ENCODE measurements at places on chromosomes 7 and 10.
A peak's percentile ranks its signal among the peaks of the same experiment; 100 is the strongest.

DNA sequence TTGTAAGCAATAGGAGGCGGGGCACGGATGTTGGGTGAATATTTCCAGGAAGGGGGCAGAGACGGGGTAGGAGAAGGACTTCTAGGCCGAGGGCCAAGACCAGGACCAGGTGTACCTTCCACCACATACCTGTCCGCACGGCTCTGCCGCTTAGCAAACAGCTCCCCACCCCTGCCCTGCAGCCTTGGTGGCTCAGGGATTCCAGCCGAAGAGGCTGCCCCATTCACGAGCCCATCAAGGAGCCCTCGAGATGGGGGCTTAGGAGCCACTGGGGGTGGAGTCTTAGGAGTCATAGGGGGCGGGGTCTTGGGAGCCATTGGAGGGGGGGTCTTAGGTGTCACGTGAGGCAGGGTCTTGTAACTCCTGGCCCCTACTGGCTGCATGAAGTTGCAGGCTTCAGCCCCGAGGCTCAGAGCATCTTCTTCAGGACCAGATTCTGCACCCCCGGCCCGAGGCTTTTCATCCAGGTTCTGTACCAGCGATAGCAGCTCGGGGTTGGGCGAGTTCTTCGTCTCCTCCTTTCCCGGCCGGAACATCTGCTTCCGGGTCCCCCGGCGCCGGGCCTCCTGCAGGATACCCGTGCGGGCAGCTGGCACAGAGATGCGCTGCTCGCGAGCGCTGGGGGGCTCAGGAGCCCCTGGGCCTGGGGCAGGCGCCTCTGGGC lies 6.1 kb upstream of the MYOZ1 start:
- no peak for DNase-seq

DNA sequence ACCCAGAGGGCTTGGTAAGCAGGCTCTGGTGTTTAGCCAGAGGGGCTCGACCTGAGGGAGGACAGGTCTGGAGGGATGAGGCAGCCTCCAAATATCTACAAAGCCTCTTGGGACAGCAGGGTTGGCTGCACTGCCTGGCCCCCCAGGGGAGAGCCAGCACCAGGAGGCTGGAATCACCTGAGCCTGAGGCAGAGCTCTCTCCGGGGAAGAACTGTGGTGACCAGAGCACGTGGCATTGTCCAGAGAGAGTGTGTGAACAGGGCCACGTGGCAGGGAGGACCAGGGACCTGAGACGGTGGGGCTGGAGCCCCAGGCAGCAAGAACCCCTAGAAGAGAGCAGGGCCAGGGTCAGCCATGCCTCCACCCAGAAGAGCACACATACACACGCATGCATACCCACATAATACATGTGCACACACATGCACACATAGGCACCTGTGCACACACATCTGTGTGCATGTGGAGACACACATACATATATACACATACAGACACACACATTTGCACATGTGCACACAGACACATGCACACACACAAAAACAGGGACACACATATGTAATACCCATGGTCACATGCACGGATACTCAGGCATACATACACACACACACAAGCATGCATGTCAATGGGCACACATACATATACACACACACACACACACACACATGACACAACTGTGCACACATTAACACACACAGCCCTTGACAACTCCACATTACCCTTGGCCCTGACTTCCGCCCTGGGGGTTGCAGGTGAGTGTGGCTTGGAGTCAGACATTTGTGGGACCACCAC lies 94.9 kb downstream of the MYL10 start:
- DNase-seq = no peak

- no peak for DNase-seq
Observed at GRCh38 chr10:124495162-124495561, 33.5 kb downstream of the LHPP start.

GRCh38 chr7:16409777-16410176 lies 11.6 kb downstream of the CRPPA start:
- no peak for DNase-seq

GRCh38 chr7:5132539-5132938 lies 57.5 kb upstream of the WIPI2 start:
- DNase-seq = no peak

DNA sequence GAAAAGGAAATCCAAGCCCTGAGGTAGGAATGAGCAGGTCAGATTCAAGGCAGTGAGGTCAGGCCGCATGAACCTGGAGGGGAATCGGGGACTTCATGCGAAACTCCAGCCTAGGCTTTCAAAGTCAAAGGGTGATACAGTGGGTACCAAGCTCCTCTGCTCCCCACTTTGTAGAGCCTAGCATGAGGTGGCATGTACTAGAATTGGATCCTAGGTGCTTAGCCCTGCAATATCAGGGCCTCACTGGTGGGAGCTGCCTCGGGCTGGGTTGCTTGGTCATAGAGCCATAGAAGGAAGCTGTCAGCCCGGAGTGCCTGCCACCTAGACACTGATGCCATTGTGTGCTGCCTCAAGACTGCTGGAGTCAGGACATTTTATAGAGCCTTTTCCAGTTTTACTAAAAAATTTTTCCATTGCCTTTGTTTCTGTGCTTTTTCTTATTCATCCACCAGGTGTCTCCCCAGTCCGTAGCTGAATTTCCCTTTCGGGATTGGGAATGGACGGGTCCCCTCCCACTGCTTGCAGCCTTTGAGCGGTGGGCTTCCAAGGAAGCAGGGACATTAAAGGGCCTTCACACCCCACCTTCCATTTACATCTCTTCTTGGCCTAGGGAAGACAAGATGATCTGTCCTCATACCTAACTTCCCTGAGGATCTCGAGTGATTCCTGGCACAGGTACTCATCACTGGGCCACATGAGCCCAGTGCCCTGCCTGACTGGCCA lies 5.5 kb upstream of the LZTS2 start:
- no peak for DNase-seq

DNA sequence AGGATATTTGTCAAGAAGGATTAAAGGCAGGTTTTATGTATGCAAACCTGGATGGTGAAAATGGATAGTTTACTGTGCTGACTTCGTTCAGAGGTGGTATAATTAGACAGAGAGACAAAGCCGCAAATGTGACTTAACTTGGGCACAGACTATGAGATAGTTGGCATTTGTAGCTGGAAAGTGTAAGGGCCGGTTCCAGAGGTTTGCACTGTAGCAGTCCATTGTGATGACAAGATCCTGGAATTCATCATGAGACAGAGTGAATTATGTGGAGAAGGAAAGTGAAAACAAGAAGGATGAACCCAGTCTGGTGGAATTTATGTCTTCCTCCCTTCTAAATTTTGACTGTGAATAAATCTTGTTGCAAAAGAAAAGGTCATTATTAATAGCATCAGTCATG lies 139.0 kb downstream of the CNTNAP2 start:
- no peak for DNase-seq

GRCh38 chr10:119640875-119641526 lies 10.2 kb upstream of the BAG3 start:
- DNase-seq = no peak

- DNase-seq = no peak
Observed at GRCh38 chr7:122311734-122312450, 7.3 kb upstream of the FEZF1 start.

GRCh38 chr10:25642721-25643120 lies 291.3 kb upstream of the MYO3A start:
- no peak for DNase-seq

DNA sequence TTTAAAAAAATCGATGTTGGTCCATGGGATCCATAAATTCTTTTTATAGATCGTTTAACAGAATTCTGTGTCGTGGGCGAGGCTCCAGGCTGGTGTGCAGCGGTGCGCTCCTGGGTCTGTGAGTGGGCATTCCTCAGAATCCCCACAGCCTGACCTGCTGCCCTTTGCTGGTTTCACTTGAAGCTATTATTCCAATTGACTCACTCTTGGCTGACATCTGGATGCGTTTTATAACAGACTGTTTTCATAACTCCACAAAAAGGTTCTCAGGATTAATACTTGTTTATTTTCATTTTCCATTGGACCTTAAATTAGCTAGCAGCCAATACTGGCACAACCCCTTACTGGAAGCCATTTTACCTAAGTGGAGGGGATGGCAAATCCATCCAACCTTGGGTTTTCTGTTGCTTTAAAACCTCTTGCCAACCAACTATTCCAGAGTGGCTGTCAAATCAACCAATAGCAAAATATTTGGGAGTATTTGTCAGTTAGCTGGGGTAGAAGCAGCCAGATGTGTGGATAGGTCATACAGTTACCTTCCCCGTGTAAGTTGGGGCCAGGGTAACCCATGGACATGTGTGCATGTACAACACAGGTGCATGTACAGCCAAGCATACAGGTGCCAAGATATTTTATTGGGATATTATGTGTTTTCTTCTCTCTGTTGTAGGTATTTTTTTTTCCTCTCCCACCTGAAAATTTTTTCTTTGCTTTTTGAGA lies 160.7 kb upstream of the ZNF32 start:
- DNase-seq = no peak

- DNase-seq = no peak
Observed at GRCh38 chr7:2559283-2559950, 638 bp downstream of the IQCE start.

DNA sequence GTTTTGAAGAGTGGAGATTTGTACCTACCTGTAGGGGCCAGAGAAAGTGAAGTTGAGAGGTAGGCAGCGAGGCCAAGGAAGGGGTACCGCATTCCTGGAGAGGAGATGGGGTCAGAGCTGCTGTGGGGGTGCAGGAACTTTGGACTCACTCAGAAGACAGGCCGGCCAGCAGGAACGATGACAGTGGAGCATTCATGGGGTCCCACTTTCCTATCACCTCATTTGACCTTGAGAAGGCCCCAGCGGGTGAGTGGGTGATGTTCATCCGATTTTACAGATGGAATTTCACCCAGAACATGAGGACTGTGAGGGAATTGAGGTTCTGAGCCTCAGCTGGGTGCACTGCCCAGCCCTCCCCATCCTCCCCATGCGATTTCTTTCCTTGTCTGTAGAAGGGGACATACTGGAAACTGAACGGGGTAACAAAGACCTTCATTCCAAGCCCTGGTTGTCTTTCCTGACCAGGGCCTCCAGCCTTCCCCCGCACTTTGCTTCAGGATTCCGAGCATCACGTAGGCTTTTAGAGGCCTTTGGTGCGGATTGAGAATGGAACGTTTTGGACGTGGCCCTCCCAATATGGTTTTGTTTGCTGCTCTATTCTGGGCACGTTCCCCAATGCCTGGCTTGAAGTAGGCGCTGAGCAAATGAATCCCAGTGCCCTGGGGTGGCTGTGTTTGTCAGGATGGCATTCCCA lies 87.3 kb downstream of the ADCY1 start:
- no peak for DNase-seq

DNA sequence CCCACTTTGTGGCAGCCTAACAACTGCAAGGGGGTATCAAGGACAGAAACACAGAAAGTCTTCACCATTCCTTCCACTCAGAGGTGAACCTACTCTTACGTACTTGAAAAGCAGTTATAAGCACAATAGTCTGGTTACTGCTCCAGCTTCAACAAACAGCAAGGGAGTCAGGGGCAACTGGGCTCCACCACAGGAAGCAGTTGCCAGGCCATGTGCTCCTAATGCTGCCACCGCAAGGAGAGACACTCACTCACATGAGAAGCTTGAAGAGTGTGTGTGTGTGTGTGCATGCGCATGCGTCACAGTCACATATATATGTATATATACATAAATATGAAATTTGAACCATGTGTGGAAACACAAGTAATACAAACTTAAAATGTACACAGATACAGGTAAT lies 65.5 kb downstream of the GRB10 start:
- no peak for DNase-seq

- DNase-seq = no peak
Observed at GRCh38 chr10:110392868-110393740, 88.4 kb upstream of the SMNDC1 start.

DNA sequence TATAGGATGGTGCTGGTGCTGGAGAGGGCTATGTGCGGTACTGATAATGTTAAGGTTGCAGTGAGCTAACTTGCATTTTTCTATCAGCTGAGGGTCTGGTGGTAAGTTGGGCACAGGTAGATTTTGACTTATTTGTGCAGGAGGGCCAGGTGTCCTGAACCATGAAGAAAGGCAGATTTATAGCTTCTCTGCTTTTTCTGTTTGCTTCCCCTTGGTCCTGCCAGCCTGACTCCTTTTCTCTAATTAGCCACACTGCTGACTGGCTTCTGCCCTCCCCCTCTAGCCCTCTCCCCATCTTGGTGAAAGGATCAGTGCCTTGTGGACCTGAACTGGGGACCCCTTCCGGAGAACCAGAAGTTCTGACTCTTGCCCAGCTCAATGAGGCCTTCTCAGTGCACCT lies 40.8 kb upstream of the STEAP4 start:
- no peak for DNase-seq

GRCh38 chr7:27533652-27534081 lies 129.0 kb downstream of the HIBADH start:
- no peak for DNase-seq

GRCh38 chr7:29146888-29147609 lies 712 bp upstream of the CPVL start:
- no peak for DNase-seq

DNA sequence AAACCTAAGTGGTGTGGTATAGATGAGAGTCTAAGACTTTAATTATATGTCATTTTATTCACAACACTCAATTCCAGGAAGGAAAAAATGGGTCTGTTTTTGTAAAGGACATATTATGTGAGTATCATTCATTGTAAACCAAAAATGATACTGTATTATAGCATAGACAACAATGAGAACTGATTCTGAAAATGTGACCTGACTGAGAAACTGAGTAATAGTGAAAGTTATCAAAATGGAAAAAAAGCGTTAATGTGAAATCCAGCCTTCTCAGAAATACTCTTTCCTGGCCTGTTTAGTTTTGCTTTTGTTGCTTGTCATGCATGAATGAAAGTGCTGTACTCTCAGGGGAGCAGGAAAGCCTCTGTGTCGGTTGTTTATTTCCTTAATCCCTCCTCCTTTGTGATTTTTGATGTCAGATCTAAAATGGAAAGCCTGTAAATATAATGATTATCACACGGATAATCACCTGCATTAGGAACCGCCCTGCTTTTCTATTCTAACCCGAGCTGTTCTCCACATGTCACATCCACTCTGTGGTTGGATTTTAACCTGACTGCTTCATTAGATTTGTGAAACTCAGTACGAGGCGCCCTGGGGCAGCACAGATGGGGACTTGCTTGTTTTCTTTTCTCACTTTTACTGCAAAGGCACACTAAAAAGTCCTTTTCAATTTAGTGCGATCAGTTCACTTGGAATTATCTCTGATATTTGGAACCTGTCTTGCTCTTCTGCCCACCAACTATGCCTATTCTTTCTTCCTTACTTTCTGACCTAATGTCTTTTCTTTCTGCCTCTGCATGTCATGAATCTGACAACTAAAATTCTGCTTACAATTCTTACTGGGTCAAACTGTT lies 240.9 kb upstream of the KAT6B start:
- peak; percentile 28 for DNase-seq

- DNase-seq = no peak
Observed at GRCh38 chr7:4286351-4286750, 395.7 kb upstream of the FOXK1 start.

- DNase-seq = no peak
Observed at GRCh38 chr10:73226663-73227062, 20.4 kb downstream of the DNAJC9 start.

DNA sequence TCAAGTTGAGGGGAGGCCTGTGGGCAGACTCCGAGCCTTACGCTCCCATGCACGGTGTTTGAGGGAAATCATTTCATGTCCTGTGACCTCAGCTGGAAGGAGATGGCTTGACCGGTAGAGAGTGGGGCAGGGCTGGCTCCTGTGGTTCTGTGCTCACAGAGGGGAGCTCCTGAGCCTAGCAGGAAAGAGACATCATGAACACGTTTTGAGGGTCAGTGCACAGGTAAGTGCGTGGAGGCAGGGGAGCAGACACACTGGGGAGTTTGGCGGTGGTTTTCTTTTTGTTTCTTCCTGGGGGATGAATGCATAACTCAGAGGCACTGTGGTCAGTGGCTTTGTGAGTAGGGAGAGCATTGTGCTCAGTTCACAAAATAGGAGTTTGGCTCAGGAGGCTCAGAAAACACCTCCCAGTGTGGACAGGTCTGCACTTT lies 22.5 kb downstream of the ADCY1 start:
- no peak for DNase-seq
